ENCODE measurements at places on chromosomes 7 and 10. TPM values are rescaled to one million over a fixed set of nuclear protein-coding genes. Genes with fewer than 3 reads are reported as not detected.

DNA sequence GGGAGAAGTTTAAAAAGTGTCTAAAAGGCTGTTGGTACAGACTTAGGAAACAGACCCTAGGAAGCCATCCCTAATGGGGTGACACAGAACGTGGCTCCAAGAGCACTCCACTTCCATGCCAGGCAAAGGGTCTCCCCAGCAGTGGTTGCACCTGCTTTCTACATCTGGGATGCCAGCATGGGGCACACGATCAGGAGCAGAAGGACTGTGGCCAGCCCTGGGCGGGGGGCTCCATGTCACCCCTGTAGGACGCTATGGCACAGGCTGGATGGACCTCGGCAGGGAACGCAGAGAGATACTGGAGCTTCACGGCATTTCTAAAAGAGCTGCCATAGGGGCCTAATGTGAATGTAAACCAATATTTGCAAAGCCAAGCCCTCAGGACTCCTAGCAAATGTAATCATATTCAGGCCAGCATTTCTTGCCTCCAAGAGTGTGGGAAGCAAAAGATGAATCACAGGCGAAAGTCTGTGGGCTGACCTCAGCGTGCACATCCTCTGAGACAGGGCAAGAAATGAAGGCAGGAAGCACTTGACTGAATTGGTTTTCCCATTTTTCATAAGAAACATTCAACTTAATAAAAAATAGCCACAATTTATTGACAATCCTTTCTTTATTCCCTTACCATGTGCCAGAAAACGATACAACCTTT lies 93.9 kb downstream of the ATXN7L1 start:
- no peak for DNase-seq

The HOXA4 gene
- 19.7 TPM for polyA plus RNA-seq

DNA sequence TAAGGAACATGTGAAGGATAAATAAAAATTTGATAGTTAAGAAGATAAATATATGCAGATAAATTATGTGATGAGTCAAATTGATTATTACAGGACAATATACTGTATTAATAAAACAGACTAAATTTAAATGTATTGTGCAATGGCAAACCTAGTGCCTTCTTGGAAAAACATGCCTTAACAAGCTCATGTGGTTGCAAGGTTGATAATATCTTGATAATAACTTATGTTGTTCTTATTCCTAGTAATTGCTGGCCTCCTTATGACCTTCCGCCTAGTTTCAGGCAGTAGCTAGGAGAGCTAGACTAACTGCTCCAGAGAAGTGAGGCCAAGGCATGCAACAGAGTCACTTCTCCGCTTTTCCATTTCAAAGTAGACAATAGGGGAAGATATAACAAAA lies 7.6 kb upstream of the RAB11FIP2 start:
- no peak for DNase-seq

GRCh38 chr7:152085131-152085530 lies 59.7 kb downstream of the GALNT11 start:
- no peak for DNase-seq

GRCh38 chr7:42395607-42396006 lies 158.6 kb upstream of the GLI3 start:
- DNase-seq: no peak
